T-helper 17 cell (primary cell): ENCODE measurements at places on chromosomes 3 and 15.
A peak's percentile ranks its signal among the peaks of the same experiment; 100 is the strongest.

GRCh38 chr15:45126535-45127158 lies 3.0 kb downstream of the DUOXA1 start:
- DNase-seq, result no peak

- DNase-seq, result no peak
These were observed 484 bp downstream of the CNTN4 start for GRCh38 chr3:2099028-2099671.

DNA sequence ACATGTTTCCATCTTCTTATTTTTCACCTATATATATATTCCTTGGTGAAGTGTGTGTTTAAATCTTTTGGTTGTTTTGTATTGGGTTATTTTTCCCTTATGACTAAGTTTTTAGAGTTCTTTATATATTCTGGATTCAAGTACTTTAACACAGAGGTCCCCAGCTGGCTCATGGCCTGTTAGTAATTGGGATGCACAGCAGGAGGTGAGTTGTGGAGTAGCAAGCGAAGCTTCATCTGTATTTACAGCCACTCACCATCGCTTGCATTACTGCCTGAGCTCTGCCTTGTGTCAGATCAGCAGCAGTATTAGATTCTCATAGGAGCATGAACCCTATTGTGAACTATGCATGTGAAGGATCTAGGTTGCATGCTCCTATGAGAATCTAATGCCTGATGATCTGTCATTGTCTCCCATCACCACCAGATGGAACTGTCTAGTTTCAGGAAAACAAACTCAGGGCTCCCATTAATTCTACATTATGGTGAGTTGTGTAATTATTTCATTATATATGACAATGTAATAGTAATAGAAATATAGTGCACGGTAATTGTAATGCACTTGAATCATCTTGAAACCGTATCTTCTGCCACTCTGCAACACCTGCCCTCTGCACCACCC lies 151.6 kb downstream of the RSRC1 start:
- DNase-seq, result no peak

DNA sequence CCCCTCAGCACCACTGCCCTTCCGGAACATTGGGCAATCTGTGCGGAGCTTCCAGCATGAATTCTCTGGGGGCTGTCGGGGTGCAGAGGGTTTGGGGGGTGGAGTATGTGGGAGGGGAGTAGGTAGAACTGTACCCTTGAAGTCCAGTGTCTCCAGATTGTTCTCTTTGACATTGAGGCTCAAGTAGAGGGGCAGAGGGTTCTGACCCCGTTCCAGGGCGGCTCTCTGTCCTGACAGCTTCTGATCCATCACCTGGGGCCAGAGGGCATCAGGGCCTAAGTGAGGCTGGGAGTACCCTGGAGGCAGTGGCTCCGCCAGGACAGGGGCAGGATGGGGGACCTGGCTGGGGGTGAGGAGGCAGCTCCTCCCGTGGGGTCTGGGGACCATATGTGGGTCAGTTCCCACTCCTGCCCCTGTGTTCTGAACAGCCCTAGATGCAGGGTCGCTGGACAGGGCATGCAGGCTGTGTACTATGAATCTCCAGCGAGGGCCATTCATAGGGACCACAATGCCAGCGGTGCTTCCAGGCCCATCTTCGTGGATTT lies 22.1 kb downstream of the PLA2G4D start:
- no peak for DNase-seq

DNA sequence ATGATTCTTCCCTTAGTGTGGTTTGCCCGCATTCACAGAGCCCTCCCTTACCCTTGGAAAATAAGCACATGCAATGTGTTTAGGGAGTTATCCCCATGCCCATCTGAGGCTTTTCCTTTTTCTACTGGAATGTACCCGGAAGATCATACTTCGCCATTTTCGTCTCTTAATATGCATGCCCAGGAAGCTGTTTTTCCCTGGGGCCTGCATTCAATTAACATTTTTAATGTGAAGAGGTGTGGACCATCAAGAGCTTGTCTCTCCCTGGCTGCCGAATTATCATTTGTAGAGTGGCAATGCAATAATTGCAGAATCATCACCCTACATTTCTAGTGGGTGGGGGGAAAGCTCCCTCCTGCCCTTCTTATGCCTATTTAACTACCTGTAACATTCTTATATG lies 976.3 kb downstream of the DIPK2A start:
- no peak for DNase-seq

DNA sequence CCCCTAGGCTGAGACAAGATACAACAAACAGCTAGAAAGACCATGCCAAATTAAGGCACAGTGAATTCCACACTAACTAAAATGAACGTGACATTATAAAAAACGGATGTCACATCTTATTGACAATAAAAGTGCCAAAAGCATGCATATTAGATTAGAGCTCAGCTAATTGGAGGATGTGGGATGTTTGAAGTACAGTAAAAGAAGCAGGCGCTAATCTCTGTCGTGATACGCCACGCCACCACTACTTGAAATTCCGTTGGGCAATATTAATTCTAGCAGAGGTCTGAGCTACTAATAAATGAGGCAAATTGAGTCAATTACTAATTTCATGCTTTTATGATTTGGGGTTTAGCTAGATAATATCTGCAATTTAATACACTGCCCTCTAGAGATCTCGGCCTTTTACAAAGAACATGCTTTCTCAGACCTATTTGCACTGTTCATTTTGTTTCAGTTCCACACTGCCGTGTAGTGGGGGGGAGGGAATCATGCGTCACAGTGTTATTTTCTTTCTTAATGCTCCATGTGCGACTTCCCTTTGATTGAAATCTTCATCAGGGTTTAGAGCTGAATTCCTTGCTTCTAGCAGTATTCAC lies 52.9 kb upstream of the ROBO2 start:
- DNase-seq, result no peak

DNA sequence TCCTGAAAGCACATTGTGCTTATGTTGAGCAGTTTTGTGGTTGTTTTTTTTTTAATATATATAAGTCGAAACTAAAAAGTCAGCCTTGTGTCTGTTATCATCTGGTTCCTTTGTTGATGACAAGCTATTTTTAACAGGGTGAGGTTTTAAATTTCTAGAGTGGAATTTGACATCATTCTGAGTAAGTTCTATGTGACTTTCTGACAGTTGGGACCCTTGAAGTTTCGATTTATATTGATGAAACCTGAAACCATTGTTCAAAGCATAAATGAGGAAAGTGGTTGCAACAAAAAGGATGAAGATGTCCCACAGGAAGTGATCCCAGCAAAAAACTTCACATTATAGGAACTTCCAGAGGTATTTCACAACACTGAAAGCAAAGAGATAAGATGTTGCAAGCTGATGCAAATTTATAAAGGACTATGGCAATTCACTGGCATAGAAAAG lies 94.0 kb downstream of the CYP19A1 start:
- DNase-seq, result no peak

DNA sequence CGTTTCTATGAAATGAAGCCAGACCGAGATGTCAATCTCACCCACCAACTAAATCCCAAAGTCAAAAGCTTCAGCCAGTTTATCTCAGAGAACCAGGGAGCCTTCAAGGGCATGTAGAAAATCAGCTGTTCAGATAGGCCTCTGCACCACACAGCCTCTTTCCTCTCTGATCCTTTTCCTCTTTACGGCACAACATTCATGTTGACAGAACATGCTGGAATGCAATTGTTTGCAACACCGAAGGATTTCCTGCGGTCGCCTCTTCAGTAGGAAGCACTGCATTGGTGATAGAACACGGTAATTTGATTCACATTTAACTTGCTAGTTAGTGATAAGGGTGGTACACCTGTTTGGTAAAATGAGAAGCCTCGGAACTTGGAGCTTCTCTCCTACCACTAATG lies 41.9 kb upstream of the TRA2B start:
- no peak for DNase-seq

DNA sequence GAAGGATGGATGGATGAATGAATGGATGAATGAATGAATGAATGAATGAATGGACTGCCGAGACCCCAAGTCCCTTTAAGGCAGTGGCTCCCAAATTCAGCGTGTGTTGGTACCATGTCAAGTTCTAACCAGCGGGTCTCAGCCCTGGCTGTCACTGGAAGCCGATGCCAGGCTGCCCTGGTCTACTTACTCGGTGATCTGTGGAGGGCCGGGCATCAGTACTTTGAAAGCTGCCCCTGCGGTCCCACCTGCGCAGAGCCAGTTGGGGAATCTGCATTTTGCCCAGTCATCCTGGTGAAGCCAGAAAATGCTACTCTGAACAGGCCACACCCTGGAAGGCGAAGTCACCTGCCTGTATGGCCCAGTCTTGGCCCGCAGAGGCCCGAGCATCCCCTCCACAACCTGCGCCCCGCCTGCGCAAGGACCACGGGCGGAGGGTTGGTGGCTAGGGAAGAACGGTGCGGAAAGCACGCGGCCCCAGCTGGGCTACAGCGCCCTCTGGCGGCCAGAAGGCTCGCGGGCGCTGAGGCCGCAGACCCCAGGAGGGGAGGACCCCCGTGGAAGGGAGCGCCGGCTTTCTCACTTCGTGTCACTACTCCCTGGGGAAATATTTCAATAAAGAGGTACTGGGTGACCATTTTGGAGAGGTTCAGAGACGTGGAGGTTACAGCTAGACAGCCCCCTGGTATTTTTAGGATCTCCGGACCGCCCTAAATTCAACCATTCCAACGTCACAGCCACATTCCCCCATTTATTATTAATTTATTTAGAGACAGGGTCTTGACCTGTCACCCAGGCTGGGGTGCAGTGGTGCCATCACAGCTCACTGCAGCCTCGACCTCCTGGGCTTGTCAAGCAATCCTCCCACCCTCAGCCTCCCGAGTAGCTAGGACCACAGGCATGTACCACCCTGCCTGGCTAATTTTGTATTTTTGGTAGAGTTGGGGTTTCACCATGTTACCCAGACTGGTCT lies 34.9 kb downstream of the PRKCD start:
- DNase-seq, result peak; percentile 53

DNA sequence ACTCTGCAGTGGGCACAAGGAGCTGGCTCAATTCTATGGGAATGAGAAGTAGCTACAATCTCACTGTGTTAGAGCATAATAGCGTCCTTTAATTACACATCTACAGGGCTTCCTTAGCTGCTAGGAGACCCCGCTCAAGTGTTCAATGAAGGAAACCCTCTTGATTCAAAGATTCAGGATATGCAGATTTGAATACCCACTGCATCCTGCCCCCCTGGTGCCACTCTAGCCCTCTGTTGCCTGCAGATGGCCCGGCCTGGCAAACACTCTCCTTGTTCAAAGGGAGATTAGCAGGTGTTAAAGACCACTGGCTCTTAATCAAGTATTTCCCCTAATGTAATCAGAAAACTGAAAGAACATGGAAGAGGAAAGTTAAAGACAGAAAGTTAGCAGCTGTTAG lies 356.6 kb downstream of the VGLL3 start:
- DNase-seq, result no peak
